ENCODE measurements at places on chromosomes 2 and 18.

DNA sequence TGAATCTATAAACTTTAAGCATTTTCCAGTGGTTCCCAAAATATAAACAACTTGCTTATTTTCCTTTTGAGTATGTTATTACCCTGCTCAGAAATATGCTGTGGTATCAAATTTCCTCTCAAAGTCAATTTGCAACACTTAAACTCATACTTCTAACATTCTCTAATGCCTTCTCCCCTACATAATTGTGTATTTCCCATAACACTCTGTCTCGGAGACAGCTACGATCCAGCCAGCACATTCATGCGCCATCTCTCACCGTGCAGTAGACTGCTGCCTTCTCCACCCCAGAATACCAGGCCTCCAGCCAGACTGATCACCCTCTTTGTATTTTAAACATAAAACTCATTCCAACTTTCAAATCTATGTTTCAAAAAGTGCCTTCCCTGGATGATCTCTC, 41.8 kb downstream of the TIMM21 start:
- peak; percentile 38 for DNase-seq

GRCh38 chr2:231321021-231321420, 74.5 kb upstream of the B3GNT7 start:
- no peak for DNase-seq

DNA sequence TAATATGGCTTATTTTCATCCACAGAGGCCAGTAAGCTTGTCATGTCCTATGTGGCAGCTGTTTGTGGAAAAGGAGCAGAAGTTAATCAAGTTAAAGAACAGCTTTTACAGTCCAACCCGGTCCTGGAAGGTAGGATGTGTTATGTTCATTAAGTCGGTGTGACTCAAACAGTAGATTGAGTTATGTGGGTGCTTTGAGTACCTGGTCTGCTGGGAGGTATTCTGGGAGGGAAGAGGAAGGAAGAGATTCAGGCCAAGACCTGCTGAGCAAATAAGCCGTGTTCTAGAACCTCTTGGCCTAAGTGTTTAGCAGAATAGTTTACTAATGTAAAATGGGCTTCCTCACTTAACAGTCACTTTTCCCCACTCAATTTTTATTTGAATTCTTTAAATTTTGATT, 96.2 kb downstream of the MYO1B start:
- no peak for DNase-seq

DNA sequence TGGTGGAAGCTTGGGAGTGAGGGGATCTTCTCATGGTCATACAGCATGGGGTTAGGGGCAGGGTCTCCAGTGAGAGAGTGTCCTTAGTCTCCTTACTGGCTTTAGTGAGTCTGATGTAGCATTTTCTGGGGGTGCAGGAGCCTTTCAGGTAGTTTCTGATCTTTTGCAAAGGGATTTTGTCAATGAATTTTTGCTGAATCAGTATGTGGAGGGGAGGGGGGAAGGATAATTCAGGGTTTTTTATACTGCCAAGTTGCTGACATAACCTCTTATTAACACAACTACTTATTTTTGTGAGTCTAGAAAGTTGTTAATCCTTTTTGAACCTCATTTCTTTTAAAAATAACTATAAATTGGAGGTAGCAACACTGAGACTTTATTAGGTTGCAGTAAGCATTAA, 35.3 kb upstream of the ZDBF2 start:
- DNase-seq, result no peak

- DNase-seq, result peak; percentile 5
These were observed 3.2 kb downstream of the KLHL14 start for GRCh38 chr18:32769586-32770053.

GRCh38 chr18:24726727-24727492, 266.5 kb downstream of the HRH4 start:
- peak; percentile 90 for DNase-seq

GRCh38 chr2:42960842-42961180, 168.4 kb upstream of the HAAO start:
- DNase-seq, result no peak

- no peak for DNase-seq
These were observed 96.6 kb upstream of the CTDP1 start for GRCh38 chr18:79582978-79583377.

DNA sequence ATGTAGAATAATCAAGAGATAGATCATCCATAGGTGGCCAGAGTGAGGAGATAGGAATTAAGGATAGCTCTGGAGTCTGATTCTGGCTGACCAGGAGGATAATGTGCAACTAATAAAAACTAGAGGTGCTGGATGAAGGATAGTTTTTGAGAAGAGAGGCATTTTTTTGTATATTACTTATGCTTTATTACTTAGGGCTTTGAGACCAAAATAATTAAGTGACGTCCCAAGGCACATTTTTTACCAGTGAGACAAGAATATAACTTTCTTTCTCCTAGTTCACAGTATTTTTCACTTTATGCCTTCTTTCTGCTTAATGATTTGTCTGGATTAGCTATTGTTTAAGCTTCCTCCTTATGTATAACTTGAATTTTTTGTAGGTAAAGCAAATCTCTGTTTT, 756.6 kb downstream of the TSN start:
- no peak for DNase-seq

- DNase-seq, result no peak
These were observed 59.0 kb downstream of the MBD2 start for GRCh38 chr18:54165450-54165849.

DNA sequence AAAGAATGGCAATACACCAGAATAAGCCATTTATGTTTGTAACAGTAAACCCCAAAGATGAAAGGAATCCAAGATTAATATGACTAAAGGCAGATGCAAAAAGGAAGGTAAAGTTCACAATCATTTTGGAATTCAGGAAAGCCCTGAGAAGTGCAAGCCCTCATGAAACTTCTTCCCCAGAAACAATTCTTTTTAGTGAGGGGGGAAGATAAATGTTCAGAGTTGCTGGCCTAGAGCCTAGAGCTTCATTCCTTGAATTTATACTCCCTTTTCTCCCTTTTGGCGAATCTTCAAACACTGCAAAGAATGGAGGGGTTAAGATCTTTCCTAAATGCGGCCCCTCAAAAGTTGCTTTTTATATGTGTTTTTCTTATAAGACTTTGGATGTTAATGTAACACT, 368.8 kb downstream of the MEIS1 start:
- DNase-seq, result peak; percentile 26

GRCh38 chr2:239970004-239970623, 55.0 kb downstream of the NDUFA10 start:
- DNase-seq, result peak; percentile 23

GRCh38 chr2:218264773-218265561, 4.2 kb downstream of the GPBAR1 start:
- no peak for DNase-seq

DNA sequence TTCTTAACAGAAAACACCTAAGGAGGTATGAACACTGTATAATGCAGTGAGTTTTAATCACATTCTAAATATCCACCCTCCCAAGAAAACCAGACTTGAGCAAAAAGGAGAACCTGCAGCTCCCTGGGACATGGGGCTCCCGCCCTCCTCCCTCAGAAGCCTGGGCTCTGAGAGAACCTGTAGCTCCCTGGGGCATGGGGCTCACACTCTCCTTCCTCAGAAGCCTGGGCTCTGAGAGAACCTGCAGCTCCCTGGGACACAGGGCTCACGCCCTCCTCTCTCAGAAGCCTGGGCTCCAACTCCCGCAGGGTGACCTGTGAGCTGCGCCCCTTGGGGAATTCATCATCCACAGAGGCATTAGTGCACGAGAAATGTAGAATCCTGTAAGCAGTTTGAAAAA, 222.9 kb downstream of the SNTG2 start:
- no peak for DNase-seq

GRCh38 chr18:41058351-41059125, 896.5 kb upstream of the PIK3C3 start:
- no peak for DNase-seq
